Activated CD4-positive, alpha-beta T cell treated with anti-CD3 and anti-CD28 coated beads, Interleukin-2, amount 50 U/mL, for 24 hours (primary cell): ENCODE measurements at places on chromosomes 1 and 21.

DNA sequence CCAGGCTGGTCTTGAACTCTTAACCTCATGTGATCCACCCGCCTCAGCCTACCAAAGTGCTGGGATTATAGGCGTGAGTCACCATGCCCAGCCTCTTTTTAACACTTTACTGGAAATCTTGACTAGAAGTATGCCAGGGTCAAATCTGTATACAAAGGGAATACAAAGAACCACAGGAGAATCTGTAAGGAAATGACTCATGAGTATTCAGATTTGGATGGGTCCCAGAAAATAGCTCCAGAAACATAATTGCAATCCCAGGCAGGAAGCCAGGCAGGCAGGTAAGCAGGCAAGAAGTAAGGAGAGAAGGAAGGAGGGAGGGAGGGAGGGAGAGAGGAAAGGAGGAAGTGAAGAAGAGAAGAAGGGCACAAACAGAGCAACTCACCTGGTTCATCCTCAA lies 22.8 kb upstream of the TIAM1 start:
- no peak for DNase-seq

DNA sequence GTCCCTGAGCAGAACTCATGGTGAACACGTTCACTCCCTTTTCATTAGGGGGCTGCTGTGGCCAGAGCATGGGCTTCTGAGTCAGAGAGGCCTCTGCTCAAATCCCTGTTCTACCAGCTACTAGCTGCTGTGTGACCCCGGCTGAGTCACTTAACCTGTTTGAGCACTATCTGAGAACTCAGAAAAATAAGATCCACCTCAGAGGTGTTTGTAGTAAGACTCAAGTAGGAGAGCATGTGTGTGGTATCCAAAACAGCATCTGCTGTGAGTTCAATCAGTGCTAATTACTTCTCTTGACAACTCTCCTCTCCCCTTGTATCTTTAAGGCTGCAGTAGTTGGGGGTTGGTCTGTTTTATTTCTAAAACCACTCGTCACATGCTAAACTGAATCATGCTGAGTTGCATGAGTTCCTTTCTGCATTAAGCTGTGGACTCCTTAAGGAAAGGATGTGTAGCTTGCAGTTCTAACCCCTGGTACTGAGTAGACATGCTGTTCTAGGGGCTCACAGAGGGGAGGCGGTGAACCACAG lies 39.7 kb upstream of the JUN start:
- DNase-seq, result no peak

- DNase-seq, result no peak
Measured at GRCh38 chr1:74590288-74590687, 77.9 kb upstream of the LRRC53 start.

GRCh38 chr1:173137107-173137706 lies 69.9 kb downstream of the TNFSF4 start:
- no peak for DNase-seq

DNA sequence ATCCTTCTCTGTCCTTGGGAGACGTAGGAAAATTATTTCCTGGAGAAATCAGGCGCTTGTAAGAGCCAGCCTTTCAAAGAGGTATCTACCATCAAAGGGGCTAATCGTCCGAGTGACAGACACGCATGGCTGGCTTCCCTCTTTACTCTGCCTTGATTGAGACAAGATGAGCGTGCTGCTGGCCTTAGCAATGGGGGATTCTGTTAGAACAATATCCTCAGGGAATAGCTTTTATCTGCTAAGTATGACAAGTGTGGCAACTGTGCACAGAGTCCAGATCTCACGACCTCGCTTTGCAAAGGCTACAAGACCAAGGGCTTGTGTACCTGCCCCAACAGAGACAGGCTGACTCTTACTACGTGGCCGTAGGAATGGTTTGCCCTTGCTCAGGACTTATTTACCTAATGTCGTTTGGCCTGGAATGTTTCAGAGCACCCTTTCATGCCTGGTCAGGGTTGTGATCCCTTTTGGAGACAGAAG lies 417.1 kb downstream of the KIF26B start:
- DNase-seq, result no peak

GRCh38 chr1:199821029-199821779 lies 206.3 kb upstream of the NR5A2 start:
- no peak for DNase-seq

DNA sequence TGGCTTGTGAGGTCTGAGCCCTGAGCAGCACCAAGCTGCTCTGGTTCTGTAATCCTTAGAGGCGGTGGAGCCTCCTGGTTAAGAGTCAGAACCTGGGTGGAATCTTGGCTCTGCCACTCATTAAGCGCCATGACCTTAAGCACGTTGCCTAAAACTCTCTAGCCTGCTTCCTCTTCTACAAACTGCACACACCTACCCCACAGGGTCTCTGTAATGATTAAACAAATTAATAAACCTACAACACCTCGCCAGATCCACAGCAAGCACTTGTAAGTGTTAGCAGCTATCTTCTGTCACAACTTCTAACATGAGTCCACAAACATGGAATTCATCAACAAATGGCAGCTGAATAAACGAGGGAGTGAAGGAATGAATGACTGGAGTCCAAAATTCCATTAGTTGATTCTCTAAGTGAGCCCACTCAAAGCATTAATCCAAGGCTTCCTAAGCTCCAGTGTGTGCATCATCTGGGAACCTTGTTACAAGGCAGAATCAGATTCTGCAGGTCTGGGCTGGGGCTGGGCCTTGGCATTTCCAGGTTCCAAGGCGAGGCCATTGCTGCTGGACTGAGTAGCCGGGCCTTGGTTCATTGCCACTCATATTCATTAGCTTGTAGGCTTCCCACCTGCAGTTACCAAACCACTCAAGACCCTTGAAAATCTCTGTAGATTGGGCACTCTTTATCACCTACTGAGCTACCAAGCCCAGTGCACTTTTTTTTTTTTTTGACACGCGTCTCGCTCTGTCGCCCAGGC lies 168.6 kb downstream of the HIVEP3 start:
- no peak for DNase-seq

GRCh38 chr1:4344065-4344732 lies 310.2 kb upstream of the AJAP1 start:
- no peak for DNase-seq

DNA sequence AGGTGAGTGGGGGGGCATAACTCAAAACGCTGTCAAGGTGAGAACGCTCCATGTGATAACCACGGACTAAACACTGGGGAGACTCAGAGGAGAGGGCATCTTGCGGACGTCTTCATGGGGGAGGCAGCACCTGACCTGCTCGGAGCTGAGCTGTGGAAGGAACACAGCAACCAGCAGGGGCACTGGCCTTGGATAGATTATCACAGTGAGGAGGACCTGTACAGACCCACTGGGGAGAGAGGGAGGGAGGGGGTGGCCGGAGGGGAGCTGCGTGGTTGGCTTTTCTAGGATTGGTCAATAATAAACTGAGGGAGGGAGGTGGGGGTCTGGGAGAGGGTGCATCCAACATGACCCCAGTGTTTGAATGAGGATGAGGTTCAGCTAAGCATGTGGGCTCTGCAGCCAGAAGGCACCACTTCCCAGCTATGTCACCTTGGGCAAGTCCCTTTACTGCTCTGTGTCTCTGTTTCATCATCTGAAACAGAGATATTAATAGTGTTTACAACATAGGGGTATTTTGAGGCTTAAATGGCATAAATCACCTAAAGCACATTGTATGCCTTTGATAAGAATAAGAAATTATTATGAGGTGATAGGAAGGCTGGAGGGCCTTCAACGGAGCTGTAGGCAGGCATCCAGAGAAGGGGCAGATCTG lies 123.3 kb downstream of the GRIK3 start:
- no peak for DNase-seq

GRCh38 chr1:220294846-220295301 lies 22.6 kb upstream of the RAB3GAP2 start:
- DNase-seq, result no peak

DNA sequence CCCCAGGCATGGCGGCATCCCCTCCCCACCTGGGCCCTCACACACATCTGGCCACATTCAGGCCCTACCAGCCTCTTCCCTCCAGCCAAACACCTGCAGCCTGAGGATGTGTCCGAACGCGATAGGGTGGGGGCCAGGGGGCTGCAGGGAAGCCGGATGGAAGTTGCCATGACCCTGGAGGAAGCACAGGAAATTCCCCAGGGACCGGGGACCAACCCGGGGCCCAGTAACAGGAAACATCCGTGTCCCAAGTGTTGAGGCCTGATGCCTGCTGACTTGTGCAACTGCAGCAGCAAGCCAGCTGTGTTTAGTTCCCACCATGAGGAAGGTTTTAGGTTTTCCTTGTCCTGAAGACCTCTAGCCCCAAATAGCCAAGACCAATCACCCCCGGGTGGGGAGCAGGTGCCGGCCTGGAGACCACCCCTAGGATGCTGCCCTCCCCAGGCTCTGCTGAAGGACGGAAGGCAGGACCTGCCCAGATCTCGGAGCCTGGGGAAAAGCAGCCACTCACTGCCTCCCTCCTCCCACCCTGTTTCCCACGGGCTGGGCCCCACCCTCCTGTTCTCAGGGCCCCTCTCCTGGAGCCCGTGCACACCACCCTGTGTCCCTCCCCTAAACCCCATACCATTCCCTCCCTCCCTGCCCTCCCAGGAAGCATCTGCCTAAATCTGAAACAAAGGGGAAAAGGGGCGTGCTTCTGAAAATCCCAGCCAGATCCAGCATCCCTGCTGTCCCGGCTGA lies 29.8 kb downstream of the MEGF6 start:
- no peak for DNase-seq

DNA sequence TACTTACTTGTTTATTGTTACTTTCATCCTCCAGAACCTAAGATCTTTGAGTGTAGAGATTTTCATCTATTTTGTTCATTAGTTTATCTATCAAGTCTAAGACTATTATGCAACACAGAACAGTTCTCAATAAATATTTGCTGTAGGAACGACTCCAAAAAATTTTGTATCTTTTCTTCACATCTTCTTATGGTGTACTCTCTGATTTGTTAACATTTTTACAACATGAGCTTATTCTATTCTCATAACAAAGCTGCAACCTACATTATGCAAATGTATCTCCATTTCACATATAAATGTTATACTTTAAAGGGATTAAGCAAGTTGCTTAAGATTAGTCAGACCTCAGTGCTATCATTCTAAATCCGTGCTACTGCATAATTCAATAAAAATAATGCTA lies 514.2 kb upstream of the ZP4 start:
- no peak for DNase-seq

DNA sequence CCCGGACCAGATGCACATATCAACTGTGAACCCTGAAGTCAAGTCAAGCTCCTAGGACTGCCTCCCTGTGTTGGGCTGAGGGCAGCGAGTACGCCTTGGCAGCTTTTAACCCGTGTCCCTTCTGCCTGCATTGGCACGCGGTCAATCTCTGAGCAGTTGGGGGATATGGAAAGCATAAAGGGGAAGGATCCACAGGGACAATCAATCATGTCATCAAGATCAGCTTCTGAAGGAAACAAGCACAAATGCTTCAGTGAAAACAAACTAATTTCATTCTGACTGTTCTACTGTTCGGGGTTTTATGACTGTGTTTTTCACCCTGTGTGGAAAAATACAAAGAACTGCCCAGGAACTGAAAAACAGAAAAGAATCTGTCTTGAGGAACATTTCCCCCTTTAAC lies 106.2 kb downstream of the RUNX1 start:
- no peak for DNase-seq

DNA sequence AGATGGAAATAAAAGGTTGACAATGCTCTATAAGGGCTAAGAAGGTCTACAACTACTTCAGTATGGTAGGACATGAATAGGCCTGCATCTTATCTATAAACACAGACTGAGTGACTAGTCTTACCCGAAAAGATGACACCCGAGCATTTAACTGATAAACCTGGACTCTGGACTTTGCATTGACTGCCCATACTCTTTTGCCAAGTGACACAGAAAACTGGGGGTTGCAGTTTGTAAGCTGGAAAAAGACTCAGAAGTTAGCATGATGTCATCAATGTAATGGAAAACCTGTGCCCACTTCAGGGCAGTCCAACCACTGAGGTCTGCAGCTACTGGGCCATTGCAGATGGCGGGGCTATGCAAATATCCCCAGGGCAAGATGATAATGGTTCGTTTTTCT lies 258.3 kb upstream of the NEGR1 start:
- no peak for DNase-seq

- no peak for DNase-seq
Measured at GRCh38 chr1:62064829-62065407, 129.7 kb upstream of the L1TD1 start.

DNA sequence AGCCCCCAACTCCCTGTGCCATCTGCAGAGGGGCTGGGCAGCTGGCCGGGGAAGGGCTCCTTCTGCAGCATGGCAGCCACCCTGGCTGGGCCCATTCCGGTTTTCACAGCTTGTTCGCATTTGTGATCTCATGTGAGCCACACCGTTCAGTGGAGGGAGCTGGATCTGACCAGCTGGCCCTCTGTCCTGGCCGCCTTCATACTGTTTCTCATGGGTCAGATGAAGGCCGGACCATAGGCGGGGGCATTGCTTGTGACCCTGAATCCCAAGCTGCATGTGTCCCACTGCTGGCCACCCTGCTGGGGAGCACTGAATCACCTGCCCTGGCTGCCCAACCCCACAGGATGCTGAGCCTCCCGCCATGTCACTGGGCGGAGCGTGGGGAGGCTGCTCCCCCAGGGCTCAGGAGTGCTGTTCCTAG lies 36.4 kb upstream of the PRSS38 start:
- no peak for DNase-seq

- no peak for DNase-seq
Measured at GRCh38 chr1:33241866-33242265, 14.4 kb upstream of the ZNF362 start.

- no peak for DNase-seq
Measured at GRCh38 chr1:217888328-217888727, 257.2 kb downstream of the SPATA17 start.

- DNase-seq, result no peak
Measured at GRCh38 chr1:96521994-96522760, 199.4 kb upstream of the PTBP2 start.

GRCh38 chr1:62875676-62876075 lies 91.7 kb downstream of the ATG4C start:
- no peak for DNase-seq

DNA sequence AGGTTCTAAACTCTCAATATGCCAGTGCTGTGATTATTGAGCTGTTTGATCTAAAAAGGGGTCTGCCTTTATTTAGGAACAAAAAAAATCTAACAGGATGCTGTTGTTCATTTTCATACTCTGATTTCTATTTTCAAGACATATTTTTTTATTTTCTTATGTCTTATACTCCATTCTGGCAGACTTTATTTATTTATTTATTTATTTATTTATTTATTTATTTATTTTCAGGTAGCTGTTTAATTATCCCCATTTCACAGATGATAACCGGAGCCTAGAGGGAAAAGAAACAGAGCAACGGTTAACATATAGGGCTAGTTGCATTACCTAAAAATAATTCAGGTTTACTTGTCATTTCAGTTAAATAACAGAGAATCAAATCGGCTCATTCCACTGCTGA lies 174.4 kb downstream of the CENPF start:
- no peak for DNase-seq

- DNase-seq, result no peak
Measured at GRCh38 chr21:32682696-32683474, 44.9 kb downstream of the SYNJ1 start.

- DNase-seq, result no peak
Measured at GRCh38 chr1:205493241-205494085, 11.0 kb upstream of the CDK18 start.
